Fibroblast of villous mesenchyme (primary cell): ENCODE measurements at places on chromosomes 3 and 15. TPM values are rescaled to one million over a fixed set of nuclear protein-coding genes. Genes with fewer than 3 reads are reported as not detected.

GRCh38 chr15:73264881-73265280 is 103.9 kb downstream of the HCN4 start:
- DNase-seq: no peak

Gene PLCH1
- 11.7 and 14.2 TPM in 2 replicates for total RNA-seq

DNA sequence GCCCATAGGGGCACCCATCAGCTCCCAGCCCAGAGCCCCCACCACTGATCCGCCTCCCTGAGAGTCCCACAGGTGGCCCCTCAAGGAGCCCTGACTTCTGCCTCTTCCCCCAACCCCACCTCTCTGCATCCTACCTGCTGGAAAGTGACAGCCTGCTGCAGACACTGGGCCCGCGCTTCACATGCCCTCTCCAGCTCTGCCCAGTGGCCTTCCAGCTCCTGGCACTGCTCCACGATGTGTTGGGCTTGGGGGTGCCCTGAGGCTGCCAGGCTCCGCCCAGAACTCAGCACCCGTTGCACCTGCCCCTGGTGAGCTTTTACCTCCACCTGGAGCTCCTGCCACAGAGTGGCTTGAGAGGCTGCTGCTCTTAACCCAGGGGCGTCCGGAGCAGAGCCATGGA is 20.1 kb downstream of the SPTBN5 start:
- DNase-seq: no peak

Gene OTOL1
- not detected in 2 replicates for total RNA-seq

DNA sequence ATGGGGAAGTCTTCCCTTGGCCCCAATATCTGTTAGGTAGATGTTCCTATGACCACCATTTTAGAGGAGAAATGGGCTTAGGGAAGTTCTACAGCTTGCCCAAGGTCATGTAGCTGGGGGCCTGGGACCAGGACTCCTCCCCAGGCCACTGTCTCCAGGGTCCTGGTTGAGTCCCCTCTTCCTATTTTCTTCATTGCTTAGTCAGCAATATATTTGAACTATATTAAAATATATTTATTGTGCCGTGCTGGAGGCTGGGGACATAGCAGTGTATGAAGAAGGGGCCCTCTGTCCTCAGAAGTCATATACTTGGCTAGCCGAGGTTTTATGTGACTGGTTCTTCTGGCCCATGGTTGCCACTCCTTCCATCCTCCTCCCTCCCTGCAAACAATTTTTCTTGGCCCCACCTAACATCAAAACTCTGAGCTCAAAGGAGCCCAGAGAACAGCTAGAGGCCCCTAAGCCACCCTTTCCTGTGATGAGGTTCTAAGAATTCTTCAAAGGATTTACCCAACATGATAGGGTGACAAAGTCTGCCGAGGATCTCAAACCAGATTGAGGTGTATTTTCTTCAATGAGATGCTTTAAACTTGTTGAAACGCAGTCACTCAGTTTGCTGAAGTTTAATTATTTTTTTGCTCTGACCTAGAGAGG is 121.2 kb upstream of the RASGRP1 start:
- DNase-seq: no peak

GRCh38 chr15:81863162-81863561 is 182.7 kb downstream of the MEX3B start:
- peak; percentile 2 for DNase-seq

DNA sequence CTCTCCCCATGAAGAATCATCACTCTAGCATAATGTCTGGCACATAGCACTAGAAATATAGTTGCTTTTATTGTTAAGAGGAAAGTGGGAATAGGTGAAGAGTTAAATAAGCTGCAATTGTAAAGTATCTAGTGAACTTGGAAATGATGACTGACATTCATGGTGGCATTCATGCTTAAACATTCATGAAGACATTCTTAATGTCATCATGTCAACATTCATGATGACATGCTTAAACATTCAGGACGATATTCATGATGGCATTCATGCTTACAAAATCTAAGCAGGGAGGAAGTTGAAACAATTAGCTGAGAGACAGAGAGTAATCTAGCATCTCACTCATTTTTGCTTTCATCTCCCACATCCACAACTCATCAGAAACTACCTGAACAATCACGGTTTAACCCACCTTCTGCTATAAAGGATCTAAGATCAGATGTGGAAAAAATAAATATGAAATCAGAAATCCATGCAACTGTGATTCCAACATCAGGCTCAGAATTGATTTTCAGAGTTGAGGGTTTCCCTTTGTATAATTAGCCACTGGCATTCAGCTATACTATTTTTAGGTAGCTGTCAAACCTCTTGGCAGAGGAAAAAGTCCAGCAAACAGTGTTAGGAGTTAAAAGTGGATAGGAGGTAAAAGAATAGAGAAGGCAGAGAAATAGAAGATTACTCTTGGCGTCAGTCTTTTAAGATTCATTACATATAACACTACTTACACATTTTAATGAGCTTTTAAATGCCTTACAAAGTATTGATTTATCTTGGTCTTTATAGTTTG is 3.5 kb downstream of the DRD3 start:
- DNase-seq: no peak

- no peak for DNase-seq
Observed at GRCh38 chr3:69767571-69767970, 28.3 kb downstream of the MITF start.

DNA sequence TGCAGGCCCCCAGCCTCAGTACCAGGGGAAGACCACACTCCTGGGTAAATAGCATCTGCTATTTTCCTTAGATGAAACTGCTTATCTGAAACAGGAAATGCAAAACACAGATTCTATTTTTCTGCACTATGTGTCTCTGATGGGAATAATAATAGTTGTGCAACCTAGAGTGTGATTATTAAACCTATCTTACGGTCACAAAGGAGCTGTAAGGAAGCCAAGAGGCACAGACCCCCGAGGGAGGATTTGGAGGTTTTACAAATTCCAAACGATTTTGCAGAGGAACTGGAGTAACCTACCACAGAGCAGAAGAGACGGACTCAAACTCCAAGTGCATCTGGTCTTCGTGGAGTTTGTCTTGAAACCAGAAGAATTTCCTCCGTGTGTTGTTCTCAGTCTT is 14.1 kb upstream of the APOD start:
- DNase-seq: peak; percentile 12

Gene IGF2BP2
- total RNA-seq: 62.5 and 67.8 TPM in 2 replicates

Gene CKMT1B
- not detected in 2 replicates for total RNA-seq
